ENCODE measurements at places on chromosomes 5 and 9.

GRCh38 chr9:31335529-31336234 is 1048.8 kb upstream of the ACO1 start:
- no peak for DNase-seq

- DNase-seq = no peak
These were observed 59.6 kb upstream of the SLC1A1 start for GRCh38 chr9:4430432-4431261.

DNA sequence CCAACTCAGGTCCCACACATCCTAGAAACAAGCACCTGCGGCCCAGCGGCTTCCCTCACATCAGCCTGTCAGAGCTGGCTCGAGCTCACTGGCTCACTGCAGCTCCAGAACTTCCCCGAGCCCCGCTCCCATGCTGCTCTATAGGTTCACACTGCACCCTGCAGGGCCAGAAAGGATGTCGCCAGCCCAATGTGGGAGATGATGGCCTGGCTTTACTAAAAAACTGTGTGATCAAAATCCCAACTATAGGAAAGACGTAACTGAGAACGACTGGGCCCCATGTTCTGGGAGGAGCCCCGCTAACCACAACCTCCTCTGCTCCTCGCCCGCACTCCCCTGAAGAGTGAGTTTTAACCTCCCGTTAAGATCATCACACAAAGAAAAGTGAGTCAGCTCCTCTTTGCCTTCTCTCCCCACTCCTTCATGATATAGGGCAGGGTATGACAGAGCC is 4.6 kb downstream of the SURF4 start:
- DNase-seq = no peak

GRCh38 chr5:124772457-124773200 is 26.2 kb upstream of the ZNF608 start:
- DNase-seq = no peak

DNA sequence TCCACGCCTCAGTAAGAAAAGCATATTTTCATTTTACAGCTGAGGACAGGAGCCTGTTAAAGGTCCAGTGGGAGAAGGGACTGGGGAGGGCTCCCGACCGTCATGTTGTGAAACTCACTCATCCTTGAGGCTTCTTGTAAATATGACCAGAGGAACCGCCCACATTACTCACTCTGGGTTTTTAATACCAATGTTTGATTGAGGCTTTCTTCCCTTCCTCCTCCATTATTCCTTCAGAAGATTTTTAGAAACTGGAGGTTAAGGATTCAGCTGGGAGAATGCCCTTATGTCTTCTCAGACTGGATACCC is 61.4 kb upstream of the GLRX start:
- DNase-seq = no peak
